ENCODE measurements at places on chromosomes 3 and 15. TPM values are rescaled to one million over a fixed set of nuclear protein-coding genes. Genes with fewer than 3 reads are reported as not detected.

- DNase-seq, result no peak
Measured at GRCh38 chr3:62361261-62361660, 12.1 kb downstream of the FEZF2 start.

DNA sequence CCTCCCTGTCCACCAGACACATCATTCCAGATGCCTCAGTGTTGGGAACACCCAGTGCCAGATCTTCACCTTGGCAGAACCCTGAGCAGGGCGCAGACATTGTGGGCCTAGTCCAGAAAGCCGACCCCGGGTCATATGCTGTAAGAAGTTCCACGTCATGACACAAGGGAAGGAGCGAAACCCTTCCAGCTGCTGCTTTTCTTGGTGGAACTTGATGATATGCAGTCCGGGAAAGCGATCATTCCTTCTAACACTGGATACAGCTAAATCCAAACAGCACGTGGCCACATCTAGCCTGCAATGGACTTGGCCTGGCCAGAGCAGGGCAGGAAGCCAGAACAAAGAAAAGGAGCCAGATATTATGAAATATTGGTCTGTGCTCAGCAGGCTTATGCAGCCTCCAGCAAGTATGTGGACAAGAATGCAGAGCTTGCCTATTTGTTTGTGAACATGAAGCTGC lies 22.0 kb downstream of the GASK1A start:
- no peak for DNase-seq

DNA sequence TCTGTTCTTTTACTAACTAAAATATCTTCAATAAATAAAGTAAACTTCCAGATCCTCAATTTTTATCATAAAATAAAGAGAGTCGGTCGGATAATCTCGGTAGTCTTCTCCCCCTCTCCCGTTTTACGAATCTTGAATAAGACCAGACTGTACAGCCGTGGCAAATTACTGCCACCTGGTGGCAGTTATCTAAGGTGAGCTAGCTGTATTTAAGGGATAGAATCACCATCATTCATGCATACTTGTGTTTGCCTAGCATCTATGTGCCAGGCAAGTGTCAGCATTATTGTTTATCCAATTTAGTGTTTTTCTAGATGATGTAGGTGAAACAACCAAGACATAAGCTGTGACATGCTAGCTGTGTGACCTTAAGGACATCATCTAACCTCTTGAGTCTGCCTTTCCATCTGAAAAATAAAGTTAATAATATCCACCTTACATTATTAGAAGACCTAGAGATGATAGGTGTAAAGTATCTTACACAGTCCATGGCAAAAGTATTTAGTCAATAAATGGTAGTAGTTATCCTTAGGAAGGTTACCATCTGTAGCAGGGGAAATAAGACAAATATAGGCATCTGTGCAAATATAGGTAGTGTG lies 21.3 kb downstream of the DUT start:
- DNase-seq, result peak; percentile 38

- DNase-seq, result no peak
Measured at GRCh38 chr3:79947469-79947868, 179.7 kb upstream of the ROBO1 start.

- no peak for DNase-seq
Measured at GRCh38 chr3:123618768-123619484, 34.1 kb upstream of the HACD2 start.

GRCh38 chr15:62449638-62450037 lies 284.6 kb upstream of the C2CD4B start:
- DNase-seq, result no peak

DNA sequence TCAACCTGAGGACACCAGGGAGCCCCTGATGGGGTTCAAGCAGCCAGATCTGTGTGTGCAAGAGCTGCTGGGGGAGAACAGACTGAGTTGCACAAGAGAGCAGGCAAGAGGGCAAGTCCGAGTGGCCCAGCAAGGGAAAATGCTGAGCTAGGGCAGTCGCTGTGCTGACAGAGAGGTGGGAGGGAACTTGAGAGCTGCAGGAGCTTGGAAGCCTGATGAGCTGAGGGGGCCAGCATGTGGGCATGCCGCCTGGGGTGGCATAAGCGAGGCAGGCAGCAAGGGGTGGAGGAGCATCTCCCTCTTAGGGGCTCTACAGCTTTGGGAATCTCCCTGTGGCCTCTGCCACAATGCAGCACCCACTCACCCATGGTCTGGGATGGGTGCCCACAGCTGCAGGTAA lies 4.7 kb upstream of the CORO2B start:
- no peak for DNase-seq

DNA sequence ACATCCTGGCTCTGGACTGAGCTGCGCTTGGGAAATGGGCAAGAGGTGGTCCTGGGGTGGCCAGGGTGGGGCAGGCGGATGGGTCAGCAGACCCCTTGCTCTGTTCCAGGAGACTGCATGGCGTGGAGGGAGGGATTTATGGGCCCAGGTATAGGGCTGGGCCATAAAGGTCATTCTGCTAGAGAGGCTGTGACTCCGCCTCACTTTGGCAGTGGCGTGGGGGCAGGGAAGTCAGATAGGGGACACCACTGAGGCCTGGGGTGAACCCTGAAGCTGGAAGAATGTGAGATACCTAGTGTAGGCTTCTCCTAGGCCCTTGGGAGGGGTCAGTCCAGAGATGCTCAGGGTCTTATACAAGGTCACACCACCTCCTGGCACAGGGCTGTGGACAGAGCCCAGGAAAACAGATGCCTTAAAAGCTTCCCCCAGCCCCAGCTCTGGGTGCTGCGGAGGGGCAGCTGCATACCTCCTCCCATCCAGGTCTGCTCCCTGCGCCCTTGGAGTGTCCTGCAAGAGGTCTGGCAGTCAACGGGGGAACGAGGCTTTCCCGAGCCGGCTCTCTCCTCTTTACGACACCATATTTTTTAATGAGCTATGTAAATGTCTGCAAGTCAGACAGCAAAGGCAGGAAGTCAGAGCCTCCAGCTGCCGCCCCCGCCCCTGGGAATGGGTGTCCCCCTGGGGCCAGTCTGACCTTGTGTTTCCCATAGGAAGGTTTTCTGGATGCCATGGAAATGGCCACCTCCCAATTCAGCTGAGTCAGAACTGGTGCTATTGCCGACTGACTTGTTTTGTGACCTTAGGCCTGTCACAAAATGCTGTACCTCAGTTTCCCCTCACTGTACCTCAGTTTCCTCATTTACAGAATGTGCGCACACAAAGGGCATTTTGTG lies 26.3 kb downstream of the LINGO1 start:
- DNase-seq, result no peak

GRCh38 chr15:50302581-50302980 lies 37.1 kb upstream of the HDC start:
- DNase-seq, result no peak

DNA sequence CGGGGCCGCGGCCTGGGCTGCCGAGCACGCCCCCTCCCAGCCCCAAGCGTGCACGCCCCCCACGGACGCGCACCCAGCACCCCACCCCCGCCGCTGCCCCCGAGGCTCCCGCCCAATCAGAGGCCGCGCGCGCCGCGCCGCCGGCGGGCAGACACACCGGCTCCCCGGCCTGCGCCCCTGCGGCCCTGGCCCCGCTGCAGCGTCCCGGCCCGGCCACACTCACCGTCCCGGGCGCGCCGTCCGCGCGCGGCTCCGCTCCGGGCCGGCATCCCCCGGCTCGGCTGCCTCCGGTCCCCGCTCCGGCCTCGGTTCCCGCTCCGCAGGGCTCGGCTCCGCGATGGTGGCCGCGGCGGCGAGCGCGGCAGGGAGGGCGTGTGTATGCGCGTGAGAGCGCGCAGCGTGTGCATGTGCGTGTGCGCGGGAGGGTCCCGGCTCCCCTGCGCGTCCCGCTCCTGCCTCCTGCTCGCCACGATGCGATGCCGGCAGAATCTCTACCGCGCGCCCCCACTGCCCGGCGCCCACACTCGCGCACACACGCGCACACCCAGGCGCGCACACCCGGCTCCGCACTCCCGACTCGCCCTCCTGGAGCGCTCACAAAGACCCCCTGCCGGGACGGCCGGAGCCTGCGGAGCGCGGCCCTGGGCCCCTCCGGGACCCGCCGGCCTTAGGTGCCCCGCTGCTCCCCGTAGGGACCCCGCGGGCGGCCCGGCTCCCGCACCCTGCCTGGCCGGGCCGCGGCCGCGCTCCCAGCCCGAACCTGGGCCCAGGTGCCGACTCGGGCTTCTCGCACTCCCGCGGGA lies 186.5 kb upstream of the LINGO1 start:
- no peak for DNase-seq

DNA sequence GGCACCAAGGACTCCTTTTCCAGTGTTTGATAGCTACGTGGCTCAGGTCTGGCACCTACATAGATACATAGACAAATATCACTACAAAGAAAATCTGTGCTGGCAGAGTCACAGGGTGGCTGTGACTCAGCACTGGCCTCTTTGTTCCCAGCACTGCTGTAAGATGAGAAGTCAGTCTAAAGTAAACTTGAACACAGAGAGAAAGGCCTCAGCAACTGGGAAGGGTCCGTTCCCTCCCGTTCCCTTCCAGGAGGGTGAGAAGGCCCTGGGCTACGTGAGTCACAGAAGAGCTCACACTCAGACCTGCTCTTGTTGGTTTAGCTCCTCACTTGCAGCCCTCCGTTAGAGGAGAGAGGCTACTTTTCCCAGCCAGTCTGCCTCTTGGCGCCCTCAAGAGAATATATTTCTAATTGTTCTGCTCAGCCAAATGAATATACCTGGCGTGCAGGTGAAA lies 23.1 kb downstream of the ANXA2 start:
- DNase-seq, result no peak

DNA sequence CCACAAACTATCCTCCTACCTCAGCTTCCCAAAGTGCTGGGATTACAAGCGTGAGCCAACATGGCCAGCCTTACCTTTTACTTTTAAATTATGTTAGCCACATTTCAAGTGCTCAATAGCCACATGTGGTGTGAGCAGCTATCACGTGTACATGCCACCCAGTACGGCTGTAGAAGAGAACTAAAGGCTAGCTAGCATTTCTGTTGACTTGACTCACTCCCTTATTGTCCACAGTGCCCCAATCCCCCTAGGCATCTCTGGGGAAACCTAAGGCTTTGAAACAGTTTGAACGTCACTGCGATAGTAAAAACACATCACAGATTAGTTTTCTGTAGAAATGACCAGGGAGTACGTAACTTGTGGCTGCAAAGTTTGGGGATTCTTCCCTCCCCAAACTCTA lies 12.0 kb downstream of the C15orf40 start:
- no peak for DNase-seq

DNA sequence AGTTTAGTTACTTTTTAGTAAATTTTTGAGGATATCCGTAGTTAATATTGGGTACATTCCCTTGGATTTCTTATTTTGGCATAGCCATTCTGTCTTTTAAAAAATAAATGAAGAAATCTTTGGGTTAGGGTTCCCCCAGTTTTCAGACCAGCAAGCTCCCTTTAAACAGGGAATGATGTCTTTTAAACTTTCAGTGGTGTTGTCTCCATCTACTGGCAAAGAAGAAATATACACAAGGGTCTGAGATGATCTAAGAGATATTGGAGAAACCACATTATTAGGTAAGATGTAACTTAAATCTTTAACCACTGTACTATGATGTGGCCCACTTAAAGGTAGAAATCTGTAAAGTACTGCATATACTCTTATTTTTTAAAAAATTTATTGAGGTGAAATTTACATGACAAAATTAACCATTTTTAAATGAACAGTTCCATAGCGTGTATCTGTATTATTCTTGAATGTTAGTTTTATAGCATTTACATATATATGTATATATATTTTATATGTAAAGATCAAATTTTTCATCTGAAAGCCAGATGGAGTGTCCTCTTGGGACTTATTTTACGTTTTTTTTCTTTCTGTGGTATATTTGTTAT lies 35.1 kb upstream of the EIF3J start:
- DNase-seq, result no peak

The LNP1 gene
- 0.19 TPM for polyA plus RNA-seq

The DNAH12 gene
- polyA plus RNA-seq, result 0.10 TPM

The NR2E3 gene
- 0.18 TPM for polyA plus RNA-seq

The ALDH1L1 gene
- polyA plus RNA-seq, result 0.35 TPM

The THSD4 gene
- 24.5 TPM for polyA plus RNA-seq

The ZNF860 gene
- polyA plus RNA-seq, result 7.9 TPM

The LMOD3 gene
- polyA plus RNA-seq, result not detected

Measured in keratinocyte (primary cell).